Cortex of kidney (tissue), 1 donor: ENCODE measurements at places on chromosomes 12 and 14.

DNA sequence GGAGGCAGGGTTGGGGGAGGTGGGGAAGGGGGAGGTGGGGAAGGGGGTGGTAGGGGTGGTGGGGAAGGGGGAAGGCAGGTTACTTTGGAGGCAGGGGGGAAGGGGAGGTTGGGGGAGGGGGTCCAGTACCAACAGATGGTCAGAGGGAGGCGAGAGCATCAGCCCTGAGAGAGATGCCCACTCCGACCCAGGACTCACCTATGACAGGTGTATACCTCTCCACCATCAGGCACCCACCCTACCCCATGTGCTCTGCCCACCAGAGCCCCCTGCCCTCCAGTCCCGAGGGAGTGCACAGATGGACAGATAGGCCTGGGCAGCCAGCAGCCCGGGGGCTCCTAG is 18.6 kb downstream of the JAG2 start:
- no peak for DNase-seq

DNA sequence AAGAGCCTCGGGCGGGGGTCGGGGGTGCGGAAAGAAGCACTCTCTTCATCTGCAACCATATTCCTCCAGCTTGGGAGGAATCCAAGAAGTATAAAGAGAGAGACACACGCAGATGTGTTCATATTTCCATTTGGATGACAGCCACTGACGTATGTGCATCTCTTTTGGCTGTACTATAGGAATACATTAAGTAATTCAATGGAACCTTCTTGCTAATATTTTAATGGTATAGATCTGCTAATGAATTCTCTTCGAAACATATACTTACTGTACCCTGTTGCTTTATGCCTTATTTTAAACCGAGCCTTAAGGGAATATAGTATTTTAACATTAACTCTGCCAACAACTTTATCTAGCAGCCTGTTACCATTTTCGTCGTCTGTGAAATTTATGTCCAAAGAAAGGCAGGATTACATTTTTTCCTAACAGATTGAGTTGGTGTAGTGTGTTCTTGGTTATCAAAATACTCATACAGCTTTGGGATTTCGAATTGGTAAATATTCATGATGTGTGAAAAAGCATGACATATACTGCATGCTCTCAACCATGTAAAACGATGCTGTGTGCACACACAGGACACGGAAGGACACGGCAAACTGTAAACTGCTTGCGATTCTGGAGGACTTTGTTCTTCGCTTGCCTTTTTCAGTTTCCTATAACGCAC is 84.5 kb downstream of the CCDC88C start:
- DNase-seq: no peak

DNA sequence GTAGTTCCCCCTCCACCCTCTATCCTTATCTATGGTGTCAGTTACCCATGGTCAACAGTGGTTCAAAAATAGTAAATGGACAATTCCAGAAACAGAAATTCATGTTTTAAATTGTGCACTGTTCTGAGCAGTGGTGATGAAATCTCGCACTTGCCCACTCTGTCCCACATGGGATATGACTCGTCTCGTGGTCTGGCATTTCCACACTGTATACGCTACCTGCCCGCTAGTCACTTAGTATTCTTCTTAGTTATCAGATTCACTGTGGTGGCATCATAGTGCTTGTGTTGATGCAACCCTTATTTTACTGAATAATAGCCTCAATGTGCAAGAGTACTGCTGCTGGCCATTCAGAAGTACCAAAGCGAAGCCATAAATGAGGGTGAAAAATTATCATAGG is 507.0 kb downstream of the SNAPC1 start:
- DNase-seq: no peak

DNA sequence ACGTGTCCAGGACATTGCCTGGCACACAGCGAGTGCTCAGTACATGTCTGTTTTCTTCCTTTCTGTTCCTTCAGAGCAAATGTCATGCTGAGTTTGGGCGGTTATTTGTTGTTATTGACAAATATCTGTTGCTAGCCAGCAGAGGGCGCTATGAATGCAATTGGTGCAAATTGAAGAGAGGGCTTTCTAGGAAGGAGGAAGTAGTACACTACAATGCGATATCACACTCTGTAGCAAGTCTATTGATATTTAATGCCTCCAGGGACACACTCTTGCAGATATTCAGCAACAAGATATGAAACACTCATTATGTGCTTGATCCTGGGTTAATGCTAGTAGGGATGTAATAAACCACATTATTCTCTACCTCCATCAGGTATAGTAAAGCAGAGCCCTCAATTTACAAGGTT is 267.3 kb upstream of the SRRM4 start:
- no peak for DNase-seq

DNA sequence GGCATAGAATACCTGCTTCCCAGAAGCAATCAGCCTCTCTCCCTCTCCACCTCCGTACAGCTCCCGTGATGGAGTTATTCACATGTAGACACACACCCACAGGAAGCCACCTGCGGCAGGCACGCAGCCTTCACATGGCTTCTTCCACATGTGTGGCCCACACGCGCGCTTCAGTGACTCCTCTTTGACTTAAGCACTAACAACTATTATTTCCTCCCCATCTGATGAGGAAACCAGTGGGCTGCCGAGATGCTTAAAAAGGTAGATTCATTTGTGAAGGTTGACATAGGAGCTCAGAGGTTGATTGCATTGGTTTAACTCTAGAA is 69.3 kb downstream of the PRMT8 start:
- no peak for DNase-seq

DNA sequence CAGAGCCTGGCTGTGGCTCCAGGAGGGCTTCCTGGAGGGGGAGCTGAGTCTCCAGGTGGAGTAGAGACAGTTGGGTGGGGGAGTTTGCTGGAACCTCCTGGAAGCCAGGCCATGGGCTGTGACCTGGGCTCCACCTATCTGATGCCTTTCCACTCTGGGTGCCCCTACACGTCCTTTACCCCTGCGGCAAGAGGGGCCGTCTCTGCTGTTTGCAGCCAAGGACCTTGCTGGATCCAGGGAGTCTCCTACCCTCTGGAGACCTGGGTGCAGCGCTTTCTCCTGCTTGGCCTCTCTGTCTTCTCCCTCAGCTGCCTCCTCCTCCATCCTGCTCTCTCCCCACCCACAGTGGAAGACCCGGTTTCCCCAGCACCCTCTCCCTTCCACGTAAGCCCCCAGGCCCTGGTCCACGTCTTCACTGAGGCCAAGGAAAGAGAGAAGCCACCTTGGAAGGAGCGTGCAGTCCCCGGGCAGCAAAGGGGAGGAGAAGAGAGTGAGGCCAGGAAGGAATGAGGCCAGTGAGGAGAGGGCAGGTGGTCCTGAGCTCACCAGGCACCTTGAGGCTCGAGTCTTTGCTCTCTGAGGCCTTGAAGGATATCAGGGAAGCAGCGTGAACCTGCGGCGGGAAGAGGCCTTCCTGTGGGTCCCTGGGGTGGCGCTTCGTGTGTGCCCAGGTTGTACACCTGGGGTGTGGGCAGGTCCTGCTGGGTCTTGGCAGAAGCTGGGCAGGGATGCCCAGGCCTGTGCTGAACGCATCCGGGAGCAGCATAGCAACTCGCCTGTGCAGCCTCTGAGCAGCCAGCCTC is 294.3 kb upstream of the RTL1 start:
- DNase-seq: no peak

DNA sequence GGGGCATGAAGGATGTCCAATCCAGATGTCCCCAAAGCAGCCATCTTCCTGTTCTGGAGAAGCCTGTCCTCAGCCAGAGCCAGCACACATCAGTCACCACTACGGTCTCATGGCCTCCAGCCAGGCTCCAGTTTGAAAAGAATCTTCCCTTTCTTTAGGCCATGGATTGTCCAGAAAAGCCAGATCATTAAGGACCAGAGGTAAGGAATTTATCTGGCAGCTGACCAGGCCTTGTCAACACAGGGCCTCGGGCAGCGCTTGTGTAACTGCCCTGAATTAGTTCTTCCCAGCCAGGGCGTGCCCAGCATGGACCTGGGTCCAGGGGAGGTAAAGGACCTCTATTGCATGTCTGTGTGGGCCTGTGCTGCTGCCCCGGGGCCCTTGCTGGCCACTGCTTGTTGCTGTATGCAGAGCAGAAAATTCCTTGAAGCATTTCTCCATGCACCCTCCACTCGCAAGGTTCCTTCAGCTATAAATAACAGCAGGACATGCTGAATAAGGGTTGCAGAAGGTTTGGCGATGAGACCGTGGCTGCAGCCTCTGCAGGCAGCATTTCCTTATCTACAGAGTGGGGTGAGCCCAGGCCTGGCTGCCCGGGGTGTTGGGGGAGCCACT is 21.7 kb upstream of the VPS37B start:
- no peak for DNase-seq

DNA sequence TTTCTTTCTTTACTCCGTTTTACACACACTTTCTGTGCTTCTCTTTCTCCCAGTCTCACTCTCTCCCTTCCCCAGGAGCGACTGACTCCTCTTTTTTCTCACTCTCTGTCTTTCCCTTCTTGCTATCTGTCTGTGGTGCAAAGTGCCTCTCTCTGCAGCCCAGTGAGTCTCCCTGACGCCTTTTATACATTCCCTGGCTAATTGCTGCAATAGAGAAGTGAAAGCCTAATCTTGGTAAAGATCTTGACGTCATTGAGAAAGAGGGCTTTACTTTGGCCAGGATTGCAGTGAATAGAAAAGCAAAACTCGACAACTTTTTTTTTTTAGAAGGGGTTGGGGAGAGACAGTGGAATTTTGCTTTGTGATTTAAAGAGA is 706 bp upstream of the DIO2 start:
- no peak for DNase-seq
